Endothelial cell of umbilical vein (primary cell): ENCODE measurements at places on chromosomes 3 and 15. TPM values are rescaled to one million over a fixed set of nuclear protein-coding genes. Genes with fewer than 3 reads are reported as not detected.

- DNase-seq, result peak; percentile 57
Measured at GRCh38 chr3:61858054-61858453, 296.7 kb downstream of the PTPRG start.

- peak; percentile 74 for DNase-seq
Measured at GRCh38 chr15:89430530-89431341, 65.6 kb downstream of the RHCG start.

GRCh38 chr15:66638377-66638776, 63.7 kb upstream of the SMAD6 start:
- no peak for DNase-seq

DNA sequence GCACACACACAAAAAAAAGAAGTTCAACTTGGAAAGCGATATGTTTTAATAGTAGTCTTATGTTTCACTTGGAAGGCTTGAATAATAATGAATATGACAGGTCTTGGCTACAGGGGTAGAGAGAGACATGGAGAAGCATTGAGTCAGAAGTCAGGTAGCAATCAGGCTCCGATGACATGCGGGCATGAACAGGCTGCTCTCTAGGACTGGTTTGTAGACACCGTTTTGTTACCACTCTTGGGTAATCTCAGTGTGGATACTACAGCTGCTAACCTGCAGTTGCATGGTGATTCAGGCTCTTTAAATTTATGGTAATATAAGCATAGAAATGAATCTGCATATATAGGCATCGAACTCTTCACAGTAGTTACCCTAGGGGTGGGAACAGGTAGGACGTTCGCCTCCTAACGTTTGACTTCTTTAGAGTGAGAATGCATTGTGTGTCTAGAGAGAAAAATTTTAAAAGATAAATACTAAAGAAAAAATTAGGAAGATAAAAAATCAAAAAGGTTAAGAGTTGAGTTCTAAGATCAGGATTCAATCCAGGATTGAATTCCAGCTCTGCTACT, 241.6 kb upstream of the KBTBD8 start:
- no peak for DNase-seq

DNA sequence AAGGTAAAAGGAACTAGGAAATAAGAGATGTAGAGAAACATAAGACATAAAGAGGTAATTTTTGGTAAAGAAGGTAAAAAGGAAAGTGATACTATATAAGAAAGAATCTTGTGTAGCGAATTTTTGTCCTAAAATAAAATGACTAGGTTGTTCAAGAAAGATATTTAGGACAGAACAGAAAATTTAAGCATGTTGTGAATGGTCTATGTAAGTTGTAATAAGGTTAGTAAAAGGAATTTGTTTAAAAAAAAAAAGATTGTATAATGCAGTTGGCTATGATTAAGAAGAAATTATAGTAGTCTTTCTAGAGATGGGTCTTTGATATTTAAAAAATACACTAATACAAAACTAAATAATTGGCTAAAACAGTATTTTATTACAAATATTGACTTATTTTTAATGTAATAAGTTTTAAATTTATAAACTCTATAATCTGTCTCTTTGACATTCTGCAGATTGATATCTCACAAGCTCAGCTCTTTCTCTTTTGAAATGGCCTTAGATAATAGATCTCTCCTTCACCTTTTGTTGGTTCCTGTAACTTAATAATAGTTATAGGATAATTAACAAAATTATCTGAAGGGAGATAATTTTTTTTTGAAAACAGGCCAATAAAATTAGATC, 3.7 kb upstream of the SLC41A3 start:
- no peak for DNase-seq

DNA sequence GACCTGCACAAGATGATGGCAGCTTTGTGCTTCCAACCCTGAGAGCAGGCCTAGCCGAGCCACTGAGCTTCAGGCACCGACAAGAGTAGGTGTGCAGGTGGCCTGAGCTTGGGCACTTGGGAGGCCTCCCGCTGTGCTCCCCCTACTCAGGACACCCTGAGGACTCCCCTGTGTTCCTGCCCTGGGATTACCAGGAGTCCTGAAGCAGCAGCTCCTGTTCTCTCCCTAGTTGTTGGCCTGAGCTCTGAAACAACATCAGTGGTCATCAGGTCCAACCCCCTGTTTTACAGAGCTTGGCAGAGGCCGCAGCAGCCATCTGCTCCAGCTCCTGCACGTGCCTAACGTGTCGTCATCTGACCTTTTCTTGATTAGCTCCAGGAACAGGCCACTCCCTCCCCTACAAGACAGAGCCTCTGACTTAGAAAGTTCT, 8.0 kb upstream of the MESP2 start:
- DNase-seq, result no peak

Gene COL7A1
- 1.5 and 1.9 TPM in 2 replicates for total RNA-seq

Gene CA12
- total RNA-seq, result 1.8 and 5.9 TPM in 2 replicates

Gene GPR149
- not detected in 2 replicates for total RNA-seq

Gene HTR3E
- not detected in 2 replicates for total RNA-seq
